ENCODE measurements at places on chromosomes 5 and 9.

- DNase-seq = no peak
These were observed 185.7 kb upstream of the VCAN start for GRCh38 chr5:83285661-83286398.

DNA sequence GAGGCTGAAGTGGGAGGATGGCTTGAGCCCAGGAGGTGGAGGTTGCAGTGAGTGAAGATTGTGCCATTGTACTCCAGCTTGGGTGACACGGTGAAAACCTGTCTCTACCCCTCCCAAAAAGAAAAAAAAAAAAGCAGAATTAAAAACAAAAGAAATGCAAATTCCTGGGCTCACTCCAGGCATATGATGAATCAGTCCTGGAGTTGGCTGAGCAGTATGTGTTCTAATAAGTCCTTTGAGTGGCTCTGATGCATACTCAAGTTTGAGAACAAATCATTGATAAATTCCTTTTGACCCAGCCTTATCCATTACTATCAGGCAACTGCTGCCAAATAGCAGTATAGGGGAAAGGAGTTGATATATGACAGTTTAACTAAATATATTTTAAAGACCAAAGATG lies 28.3 kb downstream of the UHRF2 start:
- DNase-seq = no peak

- DNase-seq = no peak
These were observed 3.4 kb downstream of the NOTCH1 start for GRCh38 chr9:136542241-136543040.

- DNase-seq = no peak
These were observed 21.8 kb upstream of the ANP32B start for GRCh38 chr9:97961361-97961760.

Data from NCI-H1436 treated with DMSO at 0.1 percent for 48 hours (cell line).